Stimulated activated CD8-positive, alpha-beta memory T cell treated with anti-CD3 and anti-CD28 coated beads, Interleukin-2, amount 100 ng/mL, for 1 hour (primary cell): ENCODE measurements at places on chromosomes 12 and 14.

DNA sequence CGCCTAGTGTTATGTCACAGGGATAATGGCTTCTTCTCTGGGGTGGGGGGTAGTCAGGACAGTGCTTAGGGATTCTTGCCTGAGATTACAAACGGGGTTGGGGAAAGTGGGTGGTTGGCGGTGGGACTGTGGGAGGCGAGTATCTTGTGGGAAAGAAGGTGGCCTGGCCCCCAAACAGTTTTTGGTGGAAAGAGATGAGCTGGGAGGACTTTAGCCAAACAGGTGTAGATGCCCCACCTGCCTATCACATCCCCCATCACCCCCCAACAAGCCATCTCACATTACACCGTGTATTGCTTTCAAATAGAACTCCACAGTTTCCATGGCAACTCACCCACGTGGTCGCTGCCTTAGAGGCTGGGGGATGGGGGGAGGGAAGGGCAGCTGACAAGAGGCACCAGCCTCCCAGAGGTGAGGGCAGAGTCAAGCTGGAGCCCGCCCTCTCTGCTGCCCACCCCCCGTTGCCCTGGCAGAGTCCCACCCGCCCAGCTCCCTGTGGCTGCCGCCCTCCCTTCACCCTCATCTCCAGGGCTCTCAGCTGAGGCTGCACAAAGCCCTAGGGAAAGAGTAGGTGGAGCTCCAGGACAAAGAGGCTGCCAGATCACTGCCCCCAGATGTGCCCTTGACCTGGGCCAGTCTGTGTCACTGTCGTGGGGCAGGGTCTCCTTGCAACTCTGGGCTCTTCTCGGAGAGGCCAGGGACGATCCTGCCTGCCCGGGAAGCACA is 98.3 kb downstream of the LRRC74A start:
- no peak for DNase-seq

- no peak for DNase-seq
These were observed 7.8 kb downstream of the NT5DC3 start for GRCh38 chr12:103833095-103833775.

- DNase-seq, result no peak
These were observed 635.5 kb downstream of the KCNH5 start for GRCh38 chr14:62409626-62410300.

DNA sequence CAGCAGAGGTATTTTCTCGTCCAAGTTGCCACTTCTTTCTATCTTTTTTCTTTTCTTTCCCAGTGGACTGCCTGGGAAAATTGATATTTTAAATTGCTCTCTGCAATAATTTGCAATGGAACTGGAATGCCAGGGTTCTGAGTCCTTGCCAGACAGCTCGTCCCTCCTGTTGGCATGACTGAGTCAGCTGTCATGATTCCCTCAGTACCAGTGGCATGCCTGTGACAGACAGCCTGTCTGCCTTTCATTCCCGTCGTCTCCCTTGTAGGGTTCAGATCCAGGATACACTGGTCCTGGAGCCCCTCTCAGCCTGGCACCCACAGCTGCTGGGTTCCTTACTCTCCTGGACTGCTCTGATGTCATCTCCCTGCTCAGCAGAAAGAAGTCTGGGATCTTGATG is 84.8 kb downstream of the PTPN11 start:
- no peak for DNase-seq

GRCh38 chr12:13347241-13348043 is 150.9 kb downstream of the EMP1 start:
- DNase-seq, result no peak

DNA sequence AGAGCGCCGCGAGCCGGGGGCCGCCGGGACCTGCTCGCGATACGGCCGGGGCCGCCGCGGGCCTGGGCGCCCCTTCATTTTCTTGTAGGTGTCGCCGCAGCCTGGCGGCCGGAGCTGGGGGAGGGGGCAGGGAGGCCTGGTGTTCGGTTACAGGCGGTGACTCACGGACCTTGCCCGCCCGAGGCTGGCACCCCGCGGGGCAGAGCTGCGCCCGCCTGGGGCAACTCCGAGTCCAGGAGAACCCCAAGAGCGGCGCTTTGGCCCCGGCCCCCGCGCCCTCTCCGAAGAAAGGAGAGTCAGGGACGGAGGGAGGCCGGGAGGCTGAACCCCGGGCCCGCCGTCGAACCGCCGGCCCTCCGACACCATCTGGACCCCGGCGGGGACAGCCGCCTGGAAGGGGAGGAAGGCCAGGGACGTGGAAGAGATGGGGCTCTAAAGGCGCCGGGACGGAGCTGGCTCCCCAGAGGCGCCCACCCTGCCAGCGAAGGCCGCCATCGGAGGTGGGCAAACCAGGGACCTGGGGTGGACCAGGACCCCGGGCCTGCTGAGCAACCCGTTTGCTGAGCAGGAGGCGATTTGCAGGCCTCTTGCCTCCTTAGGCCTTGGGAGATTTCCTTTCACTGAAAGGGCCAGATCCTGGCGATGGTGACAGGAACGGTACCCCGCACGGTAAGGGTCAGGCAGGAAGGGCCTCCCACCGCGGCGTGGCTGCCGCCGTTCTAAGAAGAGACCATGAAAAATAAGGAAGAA is 843 bp upstream of the NUAK1 start:
- DNase-seq, result no peak

DNA sequence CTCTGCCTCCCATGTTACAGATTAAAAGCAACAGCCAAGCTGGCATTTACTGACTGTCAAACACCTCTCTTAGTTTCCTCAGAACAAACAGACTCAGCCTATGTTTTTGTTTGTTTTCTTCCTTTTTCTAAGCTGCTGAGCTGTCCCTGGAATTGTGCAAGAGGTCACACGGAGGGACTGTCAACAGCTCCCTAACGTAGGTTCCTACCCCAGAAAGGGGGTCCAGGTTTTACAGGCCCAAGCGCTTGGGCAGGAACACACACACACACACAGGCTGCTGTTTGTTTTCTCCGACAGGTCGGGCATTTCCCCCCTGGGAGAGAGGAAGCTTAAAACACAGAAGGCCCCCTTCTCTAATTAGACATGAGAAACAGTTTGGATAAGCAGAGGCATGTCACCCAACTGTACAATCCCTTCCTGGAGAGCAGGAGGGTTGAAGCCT is 739.6 kb upstream of the TBX3 start:
- DNase-seq, result no peak

DNA sequence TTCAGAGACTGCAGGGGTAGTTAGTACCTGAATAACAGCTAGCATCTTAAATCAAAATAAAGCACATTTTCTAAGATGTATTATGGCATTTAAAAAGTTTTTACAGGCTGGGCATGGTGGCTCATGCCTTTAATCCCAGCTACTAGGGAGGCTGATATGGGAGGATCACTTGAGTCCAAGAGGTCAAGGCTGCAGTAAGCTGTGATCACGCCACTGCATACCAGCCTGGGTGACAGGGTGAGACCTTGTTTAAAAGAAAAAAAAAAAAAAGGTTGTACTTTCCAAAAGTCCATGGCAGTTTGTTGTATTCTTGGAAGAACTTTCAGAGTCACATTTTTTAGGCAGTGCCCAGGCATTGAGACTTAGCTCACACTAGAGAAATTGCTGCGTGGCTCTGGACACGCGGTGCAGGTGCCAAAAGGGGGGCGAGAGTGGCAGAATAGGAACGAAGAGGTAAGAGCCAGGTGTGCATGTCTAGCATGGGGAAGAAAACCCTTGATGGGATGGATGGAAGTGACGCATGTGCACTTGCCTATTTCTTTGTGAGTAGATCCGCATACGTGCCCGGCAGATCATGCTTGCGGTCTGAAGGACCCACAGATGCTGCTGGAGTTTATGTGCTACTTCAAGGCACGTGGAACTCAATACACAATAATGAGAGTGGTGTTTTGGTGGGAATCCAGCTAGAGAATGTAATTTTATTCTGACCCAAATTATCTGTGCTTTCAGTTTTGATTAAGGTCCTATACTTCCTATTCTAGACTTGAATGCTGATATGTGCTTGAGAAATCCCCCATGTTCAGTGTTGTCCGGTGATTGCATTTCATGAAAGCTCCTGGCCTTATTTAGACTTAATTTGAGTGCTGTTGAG is 11.9 kb downstream of the ANKRD13A start:
- no peak for DNase-seq

- DNase-seq, result no peak
These were observed 5.8 kb downstream of the HNRNPC start for GRCh38 chr14:21263284-21264024.

GRCh38 chr14:35140718-35141581 is 18.6 kb downstream of the PRORP start:
- no peak for DNase-seq

- no peak for DNase-seq
These were observed 20.8 kb downstream of the SERPINA1 start for GRCh38 chr14:94367347-94368242.

GRCh38 chr12:89280833-89281538 is 71.3 kb downstream of the DUSP6 start:
- DNase-seq, result no peak

DNA sequence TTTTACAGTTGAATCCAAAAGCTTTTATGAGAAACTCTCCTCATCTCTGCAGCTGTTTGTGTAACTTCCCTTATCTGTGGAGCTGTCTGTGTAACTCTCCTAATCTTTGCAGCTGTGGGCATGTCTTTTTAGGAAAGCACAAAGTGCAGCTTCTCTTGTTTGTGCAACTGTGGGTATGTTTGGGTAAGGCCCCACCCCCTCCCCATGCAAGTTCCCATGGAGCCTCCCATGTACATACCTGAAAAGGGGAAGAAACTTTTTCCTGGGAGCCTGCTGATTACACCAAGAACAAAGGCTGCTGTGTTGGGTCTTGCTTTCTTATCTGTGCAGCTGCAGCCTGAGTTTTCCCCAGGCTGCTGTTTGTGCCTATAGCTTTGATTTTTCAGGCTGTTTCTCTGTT is 42.7 kb upstream of the CDKN3 start:
- DNase-seq, result no peak

DNA sequence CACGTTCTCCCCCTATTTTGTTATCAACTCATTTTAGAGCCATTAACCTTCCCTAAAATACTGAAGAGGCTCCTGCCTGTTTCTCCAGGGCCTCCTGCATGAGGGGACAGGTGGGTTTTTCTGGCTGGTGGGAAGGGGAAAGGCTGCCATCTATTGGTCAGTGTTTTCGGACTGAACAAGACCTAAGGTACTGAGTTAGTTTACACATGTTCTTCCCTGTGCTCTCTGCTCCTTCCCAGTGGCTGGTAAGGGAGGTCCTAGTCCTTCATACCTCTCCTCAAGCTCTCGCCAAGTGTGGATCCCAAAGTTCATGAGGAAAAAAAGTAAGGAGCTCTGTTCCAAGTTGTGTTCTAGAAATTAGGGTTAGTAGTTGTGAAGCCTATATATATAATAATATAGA is 357.5 kb downstream of the FSCB start:
- DNase-seq, result no peak

GRCh38 chr14:52078721-52079120 is 9.9 kb upstream of the NID2 start:
- DNase-seq, result no peak

GRCh38 chr14:38257507-38257906 is 1.6 kb upstream of the CLEC14A start:
- no peak for DNase-seq

DNA sequence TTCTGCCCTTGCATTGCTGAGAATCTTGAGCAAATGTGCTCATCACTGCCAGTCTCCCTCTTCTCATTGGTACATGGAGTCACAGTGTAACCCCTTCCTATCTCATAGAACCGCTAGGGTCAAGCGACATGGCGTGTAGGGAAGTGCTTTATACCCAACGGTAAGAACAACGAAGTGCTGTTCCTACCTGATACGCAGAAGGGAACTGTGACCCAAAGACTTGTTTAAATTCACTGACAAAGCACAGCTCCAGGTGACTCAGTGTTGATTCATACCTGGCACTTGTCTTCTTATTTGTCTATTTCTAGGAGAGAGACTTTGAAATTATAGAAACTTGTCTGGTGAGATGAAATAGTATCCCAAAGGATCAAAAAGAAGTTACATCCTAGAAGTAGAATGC is 53.7 kb downstream of the FBXL14 start:
- DNase-seq, result no peak

- DNase-seq, result no peak
These were observed 1031.8 kb downstream of the GALC start for GRCh38 chr14:86961106-86961716.

DNA sequence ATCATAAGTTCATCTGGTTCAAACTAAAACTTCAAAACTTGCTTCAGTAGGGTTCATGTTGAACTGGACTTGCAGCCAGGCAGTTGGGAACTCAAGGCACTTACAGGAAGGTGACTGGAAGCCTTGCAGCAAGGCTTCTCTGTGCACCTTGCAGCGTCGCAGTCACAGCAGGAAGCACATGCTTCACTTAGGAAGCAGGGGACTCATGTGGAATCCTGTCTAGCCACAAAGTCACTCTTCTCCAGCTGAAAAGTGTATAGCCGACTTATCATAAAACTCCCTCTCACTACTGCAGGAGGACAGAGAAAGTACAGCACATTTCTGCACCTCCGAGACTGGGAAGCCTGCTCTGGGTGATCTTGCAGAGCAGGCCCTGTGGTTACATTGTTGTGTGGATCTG is 114.0 kb upstream of the PRB2 start:
- DNase-seq, result no peak

DNA sequence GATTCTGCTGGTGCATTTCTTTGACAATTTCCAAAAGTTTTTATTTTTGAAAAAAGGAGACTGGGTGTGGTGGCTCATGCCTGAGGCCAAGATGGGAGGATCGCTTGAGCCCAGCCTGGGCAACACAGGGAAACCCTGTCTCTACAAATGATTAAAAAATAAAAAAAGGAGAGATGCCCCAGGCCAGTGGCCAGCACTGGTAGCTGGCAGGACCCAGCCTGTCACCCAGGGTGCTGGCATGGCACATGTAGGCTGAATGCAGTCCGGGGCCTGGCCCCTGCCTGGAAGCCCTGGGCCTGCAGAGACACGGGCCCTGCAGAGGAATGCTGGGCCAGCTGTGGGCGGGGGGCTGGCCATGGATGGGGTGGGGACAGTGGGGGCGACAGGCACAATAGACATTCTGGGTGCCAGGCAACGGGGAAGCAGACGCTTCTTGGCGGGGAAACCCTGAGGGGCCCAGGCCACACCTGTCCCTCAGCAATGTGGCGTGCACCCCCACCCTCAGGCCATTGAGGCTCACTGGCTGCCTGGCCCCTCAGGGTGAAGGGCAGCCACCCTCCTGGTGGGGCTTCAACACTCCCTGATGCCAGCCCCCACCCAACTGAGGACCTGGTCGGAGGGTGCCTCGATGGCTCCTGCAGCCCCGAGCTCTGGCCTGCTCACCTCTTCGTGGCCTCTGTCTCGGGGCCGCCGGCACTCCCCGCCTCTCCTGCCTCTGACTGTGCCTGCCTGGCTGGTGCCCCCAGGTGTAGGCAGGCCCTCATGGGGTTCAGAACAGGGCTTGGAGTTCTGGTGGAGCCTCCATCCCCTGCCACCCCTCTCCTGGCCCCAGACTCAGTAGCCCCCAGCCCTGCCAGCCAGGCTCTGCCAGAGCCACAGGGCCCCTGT is 12.1 kb downstream of the TRMT61A start:
- no peak for DNase-seq

- no peak for DNase-seq
These were observed 108.9 kb downstream of the PTCSC3 start for GRCh38 chr14:36067428-36068187.
